ENCODE measurements at places on chromosomes 6 and 20. TPM values are rescaled to one million over a fixed set of nuclear protein-coding genes. Genes with fewer than 3 reads are reported as not detected.

DNA sequence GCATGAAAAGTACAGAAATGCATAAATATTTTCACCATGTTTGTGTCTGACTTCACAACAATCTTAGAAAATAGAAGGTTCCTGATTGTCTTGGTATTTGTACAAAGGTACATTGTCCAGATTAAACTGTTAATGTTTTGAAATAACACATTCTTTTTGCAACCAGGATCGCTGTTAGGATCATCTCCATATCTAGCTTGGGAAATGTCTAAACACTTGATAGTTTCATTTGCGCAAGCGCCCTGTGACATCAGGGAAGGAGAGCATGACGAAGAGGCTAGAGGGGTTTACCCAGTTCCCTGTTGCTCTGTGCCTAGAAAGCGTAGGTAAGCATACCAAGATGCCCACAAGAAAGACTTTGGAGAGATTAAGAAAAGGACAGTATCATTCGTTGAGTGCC is 19.4 kb downstream of the ALDH8A1 start:
- no peak overlapping the region for H3K4me3 ChIP-seq
- no peaks in the 10 kb centered on the region for H3K36me3 ChIP-seq
- DNase-seq = no peak
- H3K27ac ChIP-seq = no peak overlapping the region

GRCh38 chr6:166595949-166596348 is 9.5 kb upstream of the RAMACL start:
- no peaks in the 10 kb centered on the region for H3K27me3 ChIP-seq
- H3K4me1 ChIP-seq = peaks cover 69% of the 10 kb centered on the region
- no peaks in the 10 kb centered on the region for H3K36me3 ChIP-seq
- peak overlapping the region; percentile 41 for H3K27ac ChIP-seq
- no peak overlapping the region for H3K4me3 ChIP-seq

DNA sequence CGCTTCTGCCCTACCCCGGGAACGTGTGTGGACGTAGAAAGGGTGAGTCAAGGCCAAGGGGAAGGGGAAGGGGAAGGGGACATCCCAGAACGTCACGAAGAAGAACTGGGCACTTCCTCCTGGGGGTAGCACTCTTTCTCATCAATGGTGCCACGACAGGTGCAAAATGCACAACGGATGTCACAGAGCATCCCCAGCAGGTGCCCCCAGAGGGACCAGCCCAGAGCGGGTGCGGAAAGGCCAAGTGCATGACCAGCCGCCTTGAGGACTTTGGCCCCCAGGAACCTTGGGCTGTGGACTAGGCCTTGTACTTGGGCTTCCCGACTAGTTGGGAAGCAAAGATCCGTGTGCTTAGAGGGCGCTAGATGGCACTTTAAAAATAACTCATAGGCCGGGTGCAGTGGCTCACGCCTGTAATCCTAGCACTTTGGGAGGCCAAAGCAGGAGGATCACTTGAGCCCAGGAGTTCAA is 12.1 kb upstream of the SRC start:
- H3K4me1 ChIP-seq = peaks cover 28% of the 10 kb centered on the region
- H3K27ac ChIP-seq = no peak overlapping the region
- DNase-seq = no peak
- no peaks in the 10 kb centered on the region for H3K36me3 ChIP-seq
- H3K4me3 ChIP-seq = no peak overlapping the region

DNA sequence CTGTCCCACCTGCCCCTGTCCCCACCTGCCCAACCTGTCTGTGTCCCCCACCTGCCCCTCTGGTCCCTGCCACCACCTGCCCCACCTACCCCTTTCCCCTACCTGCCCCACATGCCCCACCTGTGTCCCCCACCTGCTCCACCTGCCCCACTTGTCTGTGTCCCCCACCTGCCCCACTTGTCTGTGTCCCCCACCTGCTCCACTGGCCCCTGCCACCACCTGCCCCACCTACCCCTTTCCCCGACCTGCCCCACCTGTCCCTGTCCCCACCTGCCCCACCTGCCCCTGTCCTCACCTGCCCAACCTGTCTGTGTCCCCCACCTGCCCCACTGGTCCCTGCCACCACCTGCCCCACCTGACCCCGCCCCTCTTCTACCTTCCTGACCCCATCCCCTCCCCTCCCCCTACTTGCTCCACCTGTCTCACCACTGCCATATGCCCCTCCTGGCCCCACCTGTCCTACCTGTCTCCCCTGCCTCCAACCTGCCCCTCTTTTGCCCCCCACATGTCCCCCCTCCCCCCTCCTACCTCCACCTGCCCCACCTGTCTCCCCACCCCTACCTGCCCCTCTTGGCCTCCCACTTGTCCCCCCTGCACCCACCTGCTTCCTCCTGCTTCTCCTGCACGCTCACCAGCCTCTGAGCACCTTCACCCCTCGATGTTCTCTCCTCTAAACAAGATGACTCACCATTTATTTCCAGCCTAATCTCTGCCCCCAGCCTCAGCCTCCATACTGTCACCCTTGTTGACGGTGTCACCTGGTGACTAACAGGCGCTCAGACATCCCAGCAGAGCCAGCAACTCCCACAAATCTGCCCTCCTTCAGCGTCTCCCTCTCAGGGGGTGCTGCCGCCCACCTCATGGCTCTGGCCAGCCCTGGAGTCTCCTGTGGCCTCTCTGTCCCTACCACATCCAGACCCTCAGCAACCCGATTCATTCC is 5.6 kb upstream of the MYT1 start:
- H3K27ac ChIP-seq = no peak overlapping the region
- H3K4me3 ChIP-seq = no peak overlapping the region
- DNase-seq = no peak

The LY6G5C gene
- total RNA-seq = 0.51 TPM

The HLA-DRB5 gene
- 445 TPM for total RNA-seq

The RSPO3 gene
- total RNA-seq = not detected

The PACRG gene
- total RNA-seq = not detected

DNA sequence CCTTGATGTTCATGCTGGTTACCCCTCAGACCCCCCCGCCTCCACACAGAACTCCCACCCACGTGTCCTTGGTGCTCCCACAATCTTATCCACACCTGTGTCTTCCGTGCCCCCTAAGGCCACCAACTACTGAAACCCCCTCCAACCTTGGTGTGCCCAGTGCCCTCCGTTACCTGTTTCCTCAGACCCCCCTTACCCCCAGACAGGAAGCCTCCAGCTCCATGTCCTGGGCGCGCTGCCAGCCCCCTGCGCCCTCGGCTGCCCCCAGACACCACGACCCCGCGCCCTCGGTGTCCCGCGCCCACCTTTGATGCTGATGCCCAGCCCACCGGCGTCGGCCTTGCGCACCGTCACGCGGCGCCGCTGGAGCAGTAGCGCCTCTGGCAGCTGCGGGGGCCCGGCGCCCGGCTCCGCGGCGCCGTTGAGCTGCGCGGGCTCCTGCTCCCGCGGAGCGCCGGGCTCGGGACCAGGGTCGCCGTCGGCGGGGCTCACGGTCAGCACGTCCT is 504 bp downstream of the SNTA1 start:
- peaks cover 70% of the 10 kb centered on the region for H3K4me1 ChIP-seq
- H3K36me3 ChIP-seq = peaks cover 3% of the 10 kb centered on the region
- peak overlapping the region; percentile 51 for H3K27ac ChIP-seq
- peak overlapping the region; percentile 98 for H3K4me3 ChIP-seq

DNA sequence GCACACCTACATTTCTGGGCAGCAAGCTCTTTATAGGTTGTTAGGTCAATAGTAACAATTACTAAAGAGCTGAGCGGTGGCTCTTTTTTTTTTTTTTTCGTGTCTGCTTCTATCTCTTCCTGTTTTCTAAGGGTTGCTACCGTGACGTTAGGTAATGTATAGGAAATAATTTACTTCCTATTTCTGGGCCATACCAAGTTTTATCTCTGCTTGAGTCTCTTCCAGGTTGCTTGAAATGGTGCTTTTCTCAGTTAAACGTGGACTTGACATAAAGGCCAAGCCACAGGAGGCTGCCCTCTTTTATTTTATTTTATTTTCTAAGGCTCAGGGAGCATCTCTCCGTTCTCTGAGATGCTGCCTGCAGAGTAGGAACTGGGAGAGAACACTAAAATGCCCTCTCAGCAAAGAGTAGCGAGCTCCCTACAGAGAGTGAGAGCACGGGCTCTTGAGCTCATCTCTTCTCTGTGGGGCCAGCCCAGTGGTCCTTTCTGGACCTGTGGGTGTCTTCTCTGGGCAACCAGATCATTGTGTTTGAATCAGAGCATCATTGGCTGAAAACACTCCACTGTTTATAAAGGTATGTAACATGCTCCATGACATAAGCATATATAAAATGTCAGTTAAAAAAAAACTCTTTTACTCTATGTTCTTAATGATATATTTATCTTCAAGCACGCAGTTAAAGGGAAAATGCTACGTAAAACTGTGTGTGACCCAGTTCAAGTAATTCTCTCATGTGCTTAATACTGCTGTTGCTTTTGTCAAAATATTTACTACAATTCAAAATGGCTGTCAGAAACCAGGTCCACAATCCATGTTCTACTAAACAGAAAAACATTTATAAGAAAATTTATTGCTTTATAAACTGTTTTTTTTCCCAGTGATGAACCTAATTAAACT is at the start of gene ZNF831:
Gene ZNF831, plus strand, starts transcription at position 191 of the 900 bp plus-strand sequence. CDS start 27,199 bp downstream, outside the sequence.
- no peaks in the 10 kb centered on the region for H3K27me3 ChIP-seq
- no peak within 1 kb of the TSS for H3K27ac ChIP-seq
- peaks cover 13% of the 10 kb centered on the region for H3K4me1 ChIP-seq
- H3K36me3 ChIP-seq = no peaks in the 10 kb centered on the region
- peak; percentile 56 for DNase-seq
- H3K4me3 ChIP-seq = no peak within 1 kb of the TSS

The ASIP gene
- total RNA-seq = not detected

The SYS1 gene
- 18.6 TPM for total RNA-seq

DNA sequence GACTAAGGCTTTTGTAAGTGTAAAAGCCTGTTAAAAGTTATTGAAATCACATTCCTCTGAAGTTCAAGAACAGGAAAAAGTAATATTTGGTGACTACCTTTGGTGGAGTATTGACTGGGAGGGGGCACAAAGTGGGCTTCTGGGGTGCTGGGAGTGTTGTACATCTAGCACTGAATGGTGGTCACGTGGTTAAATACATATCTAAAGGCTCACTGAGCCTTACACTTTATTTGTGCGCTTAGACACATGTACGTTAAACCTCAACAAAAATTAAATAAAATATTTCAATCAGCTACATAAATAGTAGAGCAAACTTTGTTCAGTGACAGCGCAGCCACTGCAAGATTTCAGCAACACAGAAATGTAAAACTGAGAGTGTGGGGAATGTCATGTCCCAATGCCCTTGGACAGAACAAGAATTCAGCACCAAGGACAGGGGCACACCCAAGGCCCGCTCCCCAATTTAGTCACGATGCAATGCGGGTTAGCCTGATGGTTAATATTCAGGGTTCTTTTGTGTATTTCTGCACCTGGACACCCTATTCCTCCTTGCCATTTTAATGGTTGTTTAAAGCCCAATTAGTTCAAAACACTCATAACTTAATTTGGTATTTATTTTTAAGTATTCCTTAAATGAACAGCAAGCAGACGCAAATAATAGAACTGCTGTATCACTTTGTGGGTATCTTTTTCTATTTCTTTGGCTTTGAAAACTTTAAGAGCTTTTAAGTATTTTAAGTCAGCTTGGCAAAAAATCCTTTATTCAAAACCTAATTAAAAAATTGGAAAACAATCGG is 37.4 kb downstream of the ANGPT4 start:
- H3K36me3 ChIP-seq = no peaks in the 10 kb centered on the region
- no peaks in the 10 kb centered on the region for H3K27me3 ChIP-seq
- peak; percentile 67 for DNase-seq
- H3K4me1 ChIP-seq = no peaks in the 10 kb centered on the region

GRCh38 chr6:72553531-72554511 is 68.0 kb upstream of the KCNQ5 start:
- no peak overlapping the region for H3K27ac ChIP-seq
- H3K4me1 ChIP-seq = no peaks in the 10 kb centered on the region
- no peaks in the 10 kb centered on the region for H3K36me3 ChIP-seq
- no peak overlapping the region for H3K4me3 ChIP-seq
- no peaks in the 10 kb centered on the region for H3K27me3 ChIP-seq

DNA sequence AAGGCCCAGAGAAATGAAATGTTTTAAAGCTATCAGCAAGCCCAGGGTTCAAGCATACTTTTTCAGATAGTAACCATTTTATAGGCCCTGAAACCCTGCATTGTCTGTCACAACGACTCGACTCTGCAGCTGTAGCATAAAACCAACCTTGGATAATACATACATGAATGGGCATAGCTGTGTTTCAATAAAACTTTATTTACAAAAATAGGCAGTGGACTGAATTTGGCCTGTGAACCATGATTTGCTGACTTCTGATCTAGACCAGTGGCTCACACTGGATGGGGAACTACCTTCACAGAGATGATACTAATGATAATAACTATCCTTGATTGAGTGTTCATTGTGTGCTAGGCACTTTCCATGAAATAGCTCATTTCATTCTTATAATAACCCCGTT is 97.3 kb upstream of the ZNFX1 start:
- H3K36me3 ChIP-seq = no peaks in the 10 kb centered on the region
- H3K4me3 ChIP-seq = no peak overlapping the region
- H3K4me1 ChIP-seq = no peaks in the 10 kb centered on the region
- no peak overlapping the region for H3K27ac ChIP-seq
- H3K27me3 ChIP-seq = no peaks in the 10 kb centered on the region

The FAM83D gene
- 21.8 TPM for total RNA-seq

The TBPL1 gene
- total RNA-seq = 161 TPM

- DNase-seq = no peak
- no peaks in the 10 kb centered on the region for H3K27me3 ChIP-seq
- peaks cover 7% of the 10 kb centered on the region for H3K36me3 ChIP-seq
- peaks cover 17% of the 10 kb centered on the region for H3K4me1 ChIP-seq
- H3K4me3 ChIP-seq = no peak overlapping the region
Observed at GRCh38 chr6:35582315-35582714, 69.6 kb upstream of the TULP1 start.

GRCh38 chr20:47061549-47061948 is 166.9 kb downstream of the EYA2 start:
- no peaks in the 10 kb centered on the region for H3K36me3 ChIP-seq
- H3K4me3 ChIP-seq = no peak overlapping the region
- no peaks in the 10 kb centered on the region for H3K27me3 ChIP-seq
- H3K4me1 ChIP-seq = peaks cover 5% of the 10 kb centered on the region
- H3K27ac ChIP-seq = no peak overlapping the region
- DNase-seq = no peak

The LBP gene
- total RNA-seq = not detected

GRCh38 chr6:149925253-149925973 is 2.5 kb upstream of the RAET1G start:
- H3K4me1 ChIP-seq = peaks cover 15% of the 10 kb centered on the region
- no peak overlapping the region for H3K4me3 ChIP-seq
- H3K27ac ChIP-seq = no peak overlapping the region
- H3K36me3 ChIP-seq = no peaks in the 10 kb centered on the region
- H3K27me3 ChIP-seq = no peaks in the 10 kb centered on the region

The C6orf141 gene
- total RNA-seq = not detected

The LINC00237 gene
- total RNA-seq = 0.14 TPM

The CST4 gene
- total RNA-seq = not detected

The OPRL1 gene
- 34.0 TPM for total RNA-seq
